ENCODE measurements at places on chromosomes 16 and 17.

DNA sequence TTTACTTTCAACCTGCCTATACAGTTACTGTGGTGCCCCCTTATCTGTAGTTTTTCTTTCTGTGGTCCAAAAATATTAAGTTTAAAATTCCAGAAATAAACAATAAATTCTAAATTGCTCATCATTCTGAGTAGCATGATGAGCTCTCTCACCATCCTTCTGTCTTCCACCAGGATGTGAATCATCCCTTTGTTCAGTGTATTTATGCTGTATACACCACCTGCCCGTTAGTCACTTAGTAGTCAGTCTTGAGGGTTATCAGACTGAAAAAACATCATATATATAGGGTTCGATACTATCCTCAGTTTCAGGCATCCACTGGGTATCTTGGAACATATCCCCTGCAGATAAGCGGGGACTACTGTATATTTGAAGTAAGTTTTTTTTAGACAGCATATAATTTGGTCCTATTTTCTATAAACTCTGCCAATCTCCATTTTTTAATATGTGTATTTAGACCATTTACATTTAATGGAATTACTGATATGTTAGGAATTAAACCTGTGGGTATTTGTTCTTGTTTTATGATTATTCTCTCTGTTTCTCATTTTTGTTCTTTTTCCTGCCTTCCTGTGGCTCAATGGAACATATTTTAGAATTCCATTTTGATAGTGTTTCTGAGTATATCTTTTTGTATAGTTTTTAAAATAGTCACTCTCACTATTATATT is 31.0 kb downstream of the TBX21 start:
- peak; percentile 55 for DNase-seq

DNA sequence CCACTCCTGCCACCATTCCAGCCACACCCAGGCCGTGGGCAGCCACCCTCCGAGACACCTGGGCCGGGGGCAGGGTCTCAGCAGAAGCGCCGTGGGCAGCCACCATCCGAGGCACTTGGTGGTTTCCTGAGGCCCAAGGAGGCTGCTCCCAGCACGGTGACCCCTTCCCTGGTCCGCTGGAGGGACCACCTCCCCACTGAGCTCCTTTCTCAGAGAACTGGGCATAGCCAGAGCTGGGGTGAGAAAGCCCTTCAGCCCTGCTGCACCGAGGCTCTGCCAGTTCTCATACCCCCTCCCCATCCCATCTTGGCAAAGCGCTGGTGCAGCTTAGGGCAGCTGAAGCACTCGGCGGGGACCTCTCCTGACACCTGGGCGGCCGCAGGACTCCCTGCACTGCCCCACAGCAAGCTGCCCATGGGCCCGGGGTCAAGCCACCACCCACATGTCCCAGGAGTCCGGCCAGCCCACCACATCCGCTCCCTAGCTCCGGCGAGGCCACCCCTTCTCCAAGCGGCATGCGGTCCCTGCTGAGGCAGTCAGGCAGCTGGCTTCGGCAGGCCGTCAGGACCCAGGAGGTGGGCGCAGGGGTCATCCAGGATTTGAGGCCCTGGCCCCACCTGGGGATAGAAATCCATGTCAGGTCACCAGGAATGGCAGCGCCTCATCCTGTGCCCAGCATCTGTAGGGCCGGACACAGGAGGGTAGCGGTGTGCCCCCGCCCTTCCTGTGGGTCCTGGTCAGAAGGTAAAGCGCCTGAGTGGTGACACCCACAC is 1.3 kb upstream of the CYBA start:
- no peak for DNase-seq

GRCh38 chr17:75090871-75091854 is 3.4 kb downstream of the SLC16A5 start:
- no peak for DNase-seq

DNA sequence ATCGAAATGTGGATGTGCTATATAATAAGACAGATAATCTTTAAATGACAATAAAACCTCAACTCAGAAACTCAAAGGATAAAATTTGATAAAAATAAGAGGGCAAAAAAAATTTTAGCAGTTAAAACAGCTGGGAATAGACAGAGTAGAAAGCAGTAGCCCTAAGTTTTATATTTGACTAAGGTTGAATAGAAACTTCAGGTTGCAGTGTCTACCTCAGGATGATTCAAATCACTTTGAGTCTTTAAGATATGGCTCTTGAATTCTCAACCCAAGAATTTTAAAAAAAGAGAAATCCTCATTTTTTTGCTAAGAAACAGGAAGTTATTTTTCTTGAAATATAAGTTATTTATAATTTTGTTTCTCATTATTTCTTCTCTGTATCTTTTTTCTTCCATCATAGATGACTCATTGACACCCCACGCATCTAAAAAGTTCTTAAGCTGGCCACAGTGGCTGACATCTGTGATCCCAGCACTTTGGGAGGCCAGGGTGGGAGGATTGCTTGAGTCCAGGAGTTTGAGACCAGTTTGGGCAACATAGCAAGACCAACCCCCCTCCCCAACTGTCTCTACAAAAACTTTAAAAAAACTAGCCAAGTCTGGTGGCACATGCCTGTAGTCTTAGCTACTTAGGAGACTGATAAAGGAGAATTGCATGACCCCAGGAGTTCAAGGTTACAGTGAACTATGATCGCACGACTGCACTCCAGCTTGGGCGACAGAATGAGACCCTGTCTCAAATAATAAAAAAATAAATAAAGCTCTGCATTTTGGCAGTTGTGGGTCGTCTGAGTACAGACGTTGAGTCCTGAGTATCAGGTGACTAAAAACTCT is 23.9 kb downstream of the NFAT5 start:
- no peak for DNase-seq

- DNase-seq: no peak
Observed at GRCh38 chr16:5642011-5642410, 544.4 kb upstream of the EEF2KMT start.

- no peak for DNase-seq
Observed at GRCh38 chr17:30594223-30594952, 117.2 kb downstream of the GOSR1 start.

GRCh38 chr16:28880589-28880915 is 2.3 kb downstream of the ATP2A1 start:
- no peak for DNase-seq

DNA sequence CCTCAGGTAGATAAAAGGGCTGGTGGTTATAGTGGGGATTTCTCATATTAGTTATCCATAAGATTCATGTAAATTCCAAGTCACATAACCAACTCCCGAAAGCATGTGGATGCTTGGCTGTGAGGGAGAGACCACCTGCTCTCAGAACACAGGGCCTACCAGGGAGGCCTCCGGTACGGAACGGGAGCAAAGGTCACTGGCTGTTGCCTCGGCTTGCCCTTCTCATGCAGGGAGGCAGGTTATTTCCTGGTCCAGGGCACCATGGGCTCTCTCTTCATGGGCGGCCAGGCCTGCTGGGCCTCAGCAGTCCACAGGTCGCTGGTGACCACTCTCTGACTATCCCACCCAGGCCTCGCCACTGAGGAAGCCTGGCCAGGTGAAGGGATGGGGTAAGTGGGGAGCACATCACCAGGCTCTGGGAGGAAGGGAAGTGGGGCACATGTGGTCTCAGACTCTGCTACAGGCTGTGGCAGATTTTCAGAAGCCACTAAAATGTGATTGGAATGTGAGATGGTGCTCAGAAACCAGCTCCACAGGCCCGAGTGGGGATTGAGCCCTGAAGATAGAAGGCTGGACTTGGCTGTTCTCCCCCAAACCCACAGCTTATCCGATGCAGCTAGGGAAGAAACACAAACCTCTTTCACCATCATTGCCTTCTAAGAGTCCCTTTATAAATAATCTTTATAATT is 45.4 kb downstream of the HNF1B start:
- DNase-seq: no peak

- DNase-seq: no peak
Observed at GRCh38 chr17:80614332-80615047, 69.9 kb downstream of the RPTOR start.

GRCh38 chr16:88924834-88925539 is 52.0 kb downstream of the CBFA2T3 start:
- DNase-seq: peak; percentile 90

DNA sequence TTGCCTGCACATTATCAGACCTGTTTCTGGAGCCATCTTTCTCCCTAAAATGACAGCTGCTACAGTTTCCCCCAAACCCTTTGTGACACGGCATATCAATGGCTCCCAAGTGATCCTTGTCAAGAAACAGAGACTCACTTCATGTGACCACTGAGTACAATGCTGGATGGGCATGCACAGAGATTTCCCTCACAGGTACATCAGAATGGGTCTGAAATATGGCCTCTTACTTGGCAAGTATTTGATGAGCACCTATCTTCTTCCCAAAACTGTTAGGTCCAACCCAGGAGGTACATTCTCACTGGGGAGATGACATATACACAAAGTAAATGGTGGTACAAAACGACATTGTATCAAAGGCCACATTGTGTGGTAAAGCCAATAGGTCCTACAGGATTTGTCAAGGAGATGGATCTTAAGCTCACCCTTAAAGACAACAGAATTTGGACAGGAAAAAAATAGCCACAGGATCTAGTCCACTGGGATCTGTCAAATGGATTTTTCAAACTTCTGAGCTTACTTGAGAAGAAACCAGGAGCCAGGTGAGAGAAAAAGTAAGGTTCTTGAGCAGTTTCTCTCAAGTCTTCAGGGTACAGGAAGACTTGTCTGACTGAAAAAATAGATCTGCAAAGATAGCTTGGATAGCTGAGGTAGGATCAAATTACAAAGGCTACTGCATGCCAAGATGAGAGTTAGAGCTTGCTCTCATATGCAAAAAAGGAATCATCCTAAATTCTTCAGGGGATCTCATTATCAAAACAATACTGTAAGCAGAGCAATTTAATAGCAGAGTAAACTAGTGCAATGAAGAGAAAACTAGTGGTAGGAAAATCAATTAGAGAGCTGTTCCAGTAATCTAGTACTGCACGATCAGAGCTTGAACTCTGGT is 28.8 kb downstream of the RNF43 start:
- no peak for DNase-seq

DNA sequence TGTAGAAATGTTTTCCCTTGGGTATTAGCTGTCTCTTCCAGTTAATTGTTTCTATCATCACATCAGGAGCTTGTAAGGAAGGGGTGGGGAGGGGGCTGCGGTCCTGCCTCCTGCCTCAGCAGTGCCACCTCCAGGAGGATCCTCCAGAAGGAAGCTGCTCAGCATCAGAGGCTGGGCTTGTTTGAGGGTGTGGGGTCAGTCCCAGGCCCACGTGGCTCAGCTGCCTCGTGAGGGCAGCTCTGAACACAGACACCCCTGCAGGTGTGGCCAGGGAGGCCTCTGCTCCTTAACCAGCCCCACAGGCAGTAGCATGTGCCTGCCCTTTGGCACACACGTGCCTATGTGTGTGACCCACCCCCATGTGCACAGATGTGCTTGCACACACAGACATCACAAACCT is 46.3 kb downstream of the MRM1 start:
- DNase-seq: no peak

DNA sequence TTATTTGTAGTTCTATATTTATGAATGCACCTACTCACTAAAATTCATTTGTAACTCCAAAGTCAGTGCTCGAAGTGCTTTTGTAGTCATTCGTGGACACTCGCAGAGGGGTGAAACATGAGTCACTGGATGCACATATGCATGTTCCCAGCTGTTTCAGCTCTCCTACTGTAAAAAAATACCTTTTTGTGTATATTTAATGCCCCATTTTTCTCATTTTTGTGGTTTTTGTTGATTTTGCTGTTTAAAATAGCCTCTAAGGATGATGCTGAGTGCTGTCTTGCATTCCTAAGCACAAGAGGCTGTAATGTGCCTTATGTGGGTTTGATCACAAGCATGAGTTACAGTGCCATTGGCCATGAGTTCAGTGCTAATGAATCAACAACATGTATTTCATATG is 30.6 kb downstream of the CENPV start:
- peak; percentile 81 for DNase-seq

- DNase-seq: peak; percentile 74
Observed at GRCh38 chr16:22353191-22353919, 21.1 kb downstream of the CDR2 start.

- no peak for DNase-seq
Observed at GRCh38 chr16:48394355-48394703, 9.1 kb upstream of the SIAH1 start.

- peak; percentile 92 for DNase-seq
Observed at GRCh38 chr17:63405741-63406261, 40.3 kb downstream of the CYB561 start.

All from cardiac fibroblast (primary cell).